Left ventricle myocardium superior (tissue), 1 donor: ENCODE measurements at places on chromosomes 7 and 10.

DNA sequence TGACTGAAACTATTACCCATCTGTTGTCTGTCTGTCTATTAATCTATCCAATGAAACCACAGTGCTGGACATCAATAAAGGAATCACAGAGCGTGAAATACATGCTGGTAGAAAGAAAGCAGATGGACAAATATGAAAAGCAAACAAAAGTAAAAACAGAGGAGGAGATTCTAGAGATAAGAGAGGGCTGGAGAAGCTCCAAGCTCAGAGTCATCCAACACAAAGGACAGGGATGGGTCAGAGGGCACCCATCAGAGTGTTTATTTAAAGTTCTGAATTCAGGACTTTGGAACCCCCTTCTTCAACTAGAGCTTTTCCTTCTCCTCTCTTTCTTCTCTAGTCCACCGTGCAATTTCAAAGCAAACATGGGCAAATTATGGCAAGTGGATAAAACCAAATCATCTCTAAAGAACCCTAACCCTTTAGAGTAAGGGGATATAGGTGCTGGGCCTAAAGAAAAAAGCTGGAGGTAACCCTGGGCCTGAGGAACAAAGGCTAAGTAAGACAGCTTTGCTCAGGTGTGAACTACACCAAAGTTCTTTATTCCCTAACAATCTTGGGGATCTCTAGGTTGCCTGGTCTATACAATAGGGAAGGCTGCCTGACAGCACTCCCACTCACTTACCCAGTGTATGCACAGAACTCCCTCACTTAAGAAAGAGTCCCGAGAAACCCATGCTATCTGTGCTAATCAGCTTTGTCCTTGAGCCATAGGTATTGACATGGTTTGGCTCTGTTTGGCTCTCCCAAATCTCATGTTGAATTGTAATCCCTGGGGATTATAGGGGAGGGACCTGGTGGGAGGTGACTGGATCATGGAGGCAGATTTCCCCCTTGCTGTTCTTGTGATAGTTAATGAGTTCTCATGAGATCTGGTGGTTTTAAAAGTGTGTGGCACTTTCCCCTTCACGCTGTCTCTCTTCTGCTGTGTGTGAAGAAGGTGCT is 97.0 kb downstream of the BAMBI start:
- no peak for DNase-seq

- peak; percentile 79 for DNase-seq
These were observed 22.1 kb upstream of the OPN4 start for GRCh38 chr10:86632009-86632800.

- no peak for DNase-seq
These were observed 192.3 kb downstream of the EVX1 start for GRCh38 chr7:27434756-27435400.

GRCh38 chr7:26556061-26556881 is 264.6 kb downstream of the SNX10 start:
- no peak for DNase-seq

- no peak for DNase-seq
These were observed 58.7 kb downstream of the BMPR1A start for GRCh38 chr10:86815035-86815617.

- no peak for DNase-seq
These were observed 465.6 kb upstream of the LRRN3 start for GRCh38 chr7:110625294-110625693.

- DNase-seq: no peak
These were observed 867.1 kb downstream of the GATA3 start for GRCh38 chr10:8921568-8921967.

DNA sequence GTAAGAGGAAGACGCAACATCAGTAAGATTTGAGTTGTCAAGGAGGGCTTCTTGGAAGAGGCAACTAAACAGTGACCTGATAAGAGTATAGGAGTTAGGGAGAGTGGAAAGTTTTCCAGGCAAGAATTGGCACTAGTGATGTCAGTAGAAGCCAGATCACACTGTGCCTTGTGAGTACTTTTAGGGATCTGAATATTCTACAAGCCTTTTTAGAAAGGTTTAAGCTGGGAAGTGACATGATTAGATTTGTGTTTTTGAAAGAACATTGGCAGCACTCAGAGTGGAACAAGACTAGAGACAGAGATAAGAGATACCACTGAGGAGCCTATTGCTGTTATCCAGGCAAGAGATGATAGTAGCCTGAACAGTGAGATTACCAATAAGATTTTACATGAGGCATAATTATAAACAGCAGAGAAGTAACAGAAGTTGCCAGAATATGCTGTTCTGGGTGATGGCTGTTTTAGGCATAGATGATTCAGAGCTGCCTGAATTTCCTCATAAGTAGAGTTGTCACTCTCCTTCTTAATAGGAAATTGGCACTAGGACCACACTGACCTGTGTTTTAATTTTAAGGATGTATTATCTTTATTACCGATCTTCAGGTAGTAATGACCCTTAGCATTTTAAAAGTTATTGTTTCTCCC is 45.6 kb downstream of the NHLRC2 start:
- no peak for DNase-seq

DNA sequence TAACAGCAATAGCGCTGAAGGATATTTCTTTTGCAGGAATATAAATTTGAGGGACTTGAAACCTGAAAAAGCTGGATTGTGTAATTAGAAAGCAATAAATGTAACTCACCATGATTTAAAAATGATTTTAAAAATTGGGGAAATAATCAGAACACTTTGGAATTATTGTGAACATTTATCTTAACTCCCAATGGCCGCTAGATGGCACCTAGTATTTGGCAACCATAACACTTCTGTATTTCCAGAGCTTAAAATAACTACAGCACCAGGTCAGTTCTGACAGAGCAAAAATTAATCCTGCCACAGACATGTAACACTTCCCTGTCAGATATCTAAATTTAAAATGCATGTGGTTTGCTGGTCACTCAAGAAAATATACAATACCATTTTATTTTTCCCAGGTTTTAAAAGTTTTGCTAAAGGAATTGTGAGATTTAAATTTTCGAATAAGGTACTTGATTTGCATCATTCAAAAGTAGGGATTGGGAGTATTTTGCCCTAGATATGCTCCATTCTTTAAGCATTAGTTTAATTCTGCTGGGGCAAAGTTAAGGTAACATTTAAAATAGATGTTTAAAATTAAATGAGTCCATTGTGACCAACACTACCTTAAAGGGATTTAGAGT is 144.5 kb downstream of the PPP1R3A start:
- DNase-seq: no peak

GRCh38 chr10:8873310-8873709 is 818.8 kb downstream of the GATA3 start:
- no peak for DNase-seq

DNA sequence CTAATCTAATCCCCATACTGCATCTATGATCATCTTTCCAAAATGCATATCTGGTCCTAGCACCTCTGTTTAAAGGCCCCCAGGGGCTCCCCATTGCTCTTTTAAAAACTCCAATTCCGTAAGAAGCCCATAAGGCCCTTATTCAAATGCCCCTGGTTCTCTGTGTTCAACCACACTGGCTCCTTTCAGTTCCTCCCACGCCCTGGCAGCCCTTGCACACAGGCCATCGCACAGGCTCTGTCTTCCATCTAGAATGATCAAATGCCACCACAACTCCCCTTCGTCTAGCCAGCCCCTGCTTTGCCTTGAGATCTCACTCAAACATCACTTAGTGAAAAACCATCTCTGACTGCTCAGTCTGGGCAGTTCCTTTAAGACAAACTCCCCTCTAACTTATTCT is 112.9 kb upstream of the LYZL2 start:
- DNase-seq: no peak

DNA sequence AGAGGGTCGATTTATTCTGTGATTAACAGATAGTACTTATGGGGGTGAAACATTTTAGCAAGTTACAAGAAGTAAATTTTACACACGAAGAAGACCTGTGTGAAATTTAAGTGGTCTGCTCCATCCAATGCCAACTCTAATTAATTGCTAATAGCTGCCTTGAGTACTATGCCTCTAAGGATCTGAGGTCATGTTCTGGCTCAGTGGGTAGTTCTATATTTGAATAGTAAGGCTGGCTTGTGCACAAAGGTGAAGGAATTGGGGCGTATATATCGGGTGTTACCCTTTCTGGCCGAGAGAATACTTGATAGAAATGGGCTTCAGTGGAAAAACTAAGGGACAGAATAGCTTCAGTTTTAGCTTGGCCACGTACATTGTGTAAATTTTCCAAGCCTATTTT is 345.2 kb upstream of the ANKRD30A start:
- DNase-seq: no peak
